Anterior cingulate cortex (tissue), 58 donors: ENCODE measurements at places on chromosomes 3 and 15.
A peak's percentile ranks its signal among the peaks of the same experiment; 100 is the strongest.

DNA sequence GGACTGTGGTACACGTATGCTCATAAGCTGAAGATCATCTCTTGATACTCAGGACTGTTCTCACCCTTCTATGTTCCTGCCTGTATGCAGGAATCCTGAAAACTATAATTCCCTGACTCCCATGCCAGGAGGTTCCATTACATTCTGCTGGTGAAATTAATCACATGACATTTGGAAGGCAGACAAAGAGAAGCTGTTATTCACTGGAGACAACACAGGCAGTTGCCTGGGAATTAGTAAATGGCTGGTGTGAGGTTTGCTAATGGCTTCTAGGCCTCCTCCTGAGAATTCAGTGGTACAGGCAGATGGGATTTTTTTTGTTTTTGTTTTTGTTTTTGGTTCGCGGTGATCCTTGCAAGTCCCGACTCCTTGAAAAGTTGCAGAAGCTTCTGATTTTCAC, 91.4 kb downstream of the CTNNB1 start:
- DNase-seq, result no peak

- no peak for DNase-seq
These were observed 11.5 kb upstream of the MSL2 start for GRCh38 chr3:136207489-136208115.

- no peak for DNase-seq
These were observed 334.9 kb downstream of the TBC1D5 start for GRCh38 chr3:17407576-17407975.

- DNase-seq, result no peak
These were observed 40.8 kb downstream of the KAT2B start for GRCh38 chr3:20080956-20081554.

DNA sequence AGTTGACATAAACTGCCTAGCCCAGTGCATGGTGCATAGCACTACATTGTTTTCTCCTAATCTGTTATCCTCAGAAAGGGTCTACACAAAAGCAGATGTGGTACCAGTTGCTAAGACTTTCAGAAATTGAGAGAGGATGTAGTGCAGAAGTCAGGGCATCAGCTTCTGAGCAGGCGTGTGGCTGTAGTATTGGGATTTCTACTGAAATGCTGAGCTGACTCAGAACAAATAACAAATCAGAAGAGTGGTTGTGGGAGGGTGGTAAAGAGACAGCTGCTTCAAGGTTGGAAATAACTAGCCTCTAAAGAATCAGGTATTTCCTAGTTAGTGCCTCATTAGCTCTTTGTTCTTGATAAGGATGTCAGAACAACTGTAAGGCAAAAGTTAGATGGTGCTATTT, 161.3 kb downstream of the AKAP13 start:
- DNase-seq, result no peak

- no peak for DNase-seq
These were observed 47.2 kb downstream of the SLC12A8 start for GRCh38 chr3:125165189-125165947.

DNA sequence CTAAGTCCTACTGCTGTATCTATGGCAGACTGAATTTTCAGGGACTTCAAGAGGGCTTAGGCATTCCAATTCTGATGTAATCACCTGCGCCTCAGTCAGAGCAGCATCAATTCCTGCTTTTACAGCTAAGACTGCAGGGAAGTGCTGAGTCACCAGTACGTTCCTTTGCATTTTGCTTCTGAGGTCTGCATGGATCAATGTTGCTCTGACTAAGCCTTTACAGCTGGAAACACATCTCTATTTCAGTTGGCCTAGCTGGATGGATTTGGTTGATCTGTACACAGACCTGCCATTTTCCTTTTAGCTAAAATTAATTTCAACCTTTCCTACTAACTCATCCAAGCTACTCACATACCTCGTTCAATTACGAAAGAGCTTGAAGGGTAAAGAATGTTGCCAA, 51.3 kb downstream of the ETV5 start:
- DNase-seq, result no peak

GRCh38 chr3:149151843-149152242, 22.4 kb downstream of the HPS3 start:
- DNase-seq, result no peak

DNA sequence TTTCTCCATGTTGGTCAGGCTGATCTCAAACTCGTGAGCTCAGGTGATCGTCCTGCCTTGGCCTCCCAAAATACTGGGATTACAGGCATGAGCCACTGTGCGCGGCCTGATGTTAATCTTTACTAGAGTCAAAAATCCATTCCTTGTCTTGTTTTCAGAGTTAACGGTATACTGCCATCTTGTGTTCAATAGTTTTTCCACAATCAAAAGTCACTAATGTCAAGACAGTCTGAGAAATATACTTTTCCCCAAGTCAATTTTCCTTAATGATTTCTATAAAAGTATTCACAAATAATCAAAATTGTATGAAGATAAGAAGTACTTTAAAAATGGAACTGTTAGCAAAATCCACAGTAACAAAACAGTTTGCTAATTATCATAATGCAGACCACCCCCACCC, 8.5 kb downstream of the CRBN start:
- no peak for DNase-seq

DNA sequence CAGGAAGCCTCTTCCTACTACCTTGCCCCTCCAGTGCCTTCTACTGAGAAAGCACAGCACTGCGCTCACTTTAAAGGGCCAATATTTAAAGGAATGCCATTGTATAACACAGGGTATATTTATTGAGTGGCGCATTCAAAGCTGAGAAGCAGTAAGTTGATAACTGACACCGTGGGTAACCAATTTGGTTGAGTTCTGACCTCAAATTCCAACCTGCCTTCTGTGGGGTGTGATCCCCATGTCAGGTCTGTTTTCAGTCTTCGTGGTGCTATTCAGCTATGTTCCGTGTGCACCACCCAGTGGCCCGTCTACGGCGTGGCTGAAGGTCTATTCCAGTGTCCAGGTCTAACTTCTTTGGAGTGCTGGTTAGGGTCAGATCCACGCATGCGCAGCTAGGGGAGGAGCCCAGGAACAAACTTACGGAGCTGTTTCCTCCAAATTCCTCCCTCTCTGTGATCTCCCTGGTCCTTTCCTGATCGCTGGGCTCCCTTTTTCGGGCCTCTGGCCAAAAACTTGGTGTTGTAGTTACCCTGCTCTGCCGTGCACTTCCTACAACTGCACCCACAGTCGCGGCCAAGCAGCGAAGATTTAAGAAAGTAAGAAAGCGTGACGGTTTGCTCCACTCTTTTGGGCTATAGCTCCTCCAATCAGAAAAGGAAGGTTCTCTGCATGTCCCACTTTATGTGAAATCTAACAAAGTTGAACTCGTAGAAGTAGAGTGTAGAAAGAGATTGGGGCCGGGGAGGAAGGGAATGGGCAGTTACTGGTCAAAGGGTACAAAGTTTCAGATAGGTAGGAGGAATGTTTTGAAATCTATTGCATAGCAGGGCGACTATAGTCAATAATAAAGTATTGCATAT, 7.7 kb downstream of the LRRC2 start:
- DNase-seq, result peak; percentile 35

- DNase-seq, result no peak
These were observed 493.1 kb downstream of the FHIT start for GRCh38 chr3:60758171-60758570.

DNA sequence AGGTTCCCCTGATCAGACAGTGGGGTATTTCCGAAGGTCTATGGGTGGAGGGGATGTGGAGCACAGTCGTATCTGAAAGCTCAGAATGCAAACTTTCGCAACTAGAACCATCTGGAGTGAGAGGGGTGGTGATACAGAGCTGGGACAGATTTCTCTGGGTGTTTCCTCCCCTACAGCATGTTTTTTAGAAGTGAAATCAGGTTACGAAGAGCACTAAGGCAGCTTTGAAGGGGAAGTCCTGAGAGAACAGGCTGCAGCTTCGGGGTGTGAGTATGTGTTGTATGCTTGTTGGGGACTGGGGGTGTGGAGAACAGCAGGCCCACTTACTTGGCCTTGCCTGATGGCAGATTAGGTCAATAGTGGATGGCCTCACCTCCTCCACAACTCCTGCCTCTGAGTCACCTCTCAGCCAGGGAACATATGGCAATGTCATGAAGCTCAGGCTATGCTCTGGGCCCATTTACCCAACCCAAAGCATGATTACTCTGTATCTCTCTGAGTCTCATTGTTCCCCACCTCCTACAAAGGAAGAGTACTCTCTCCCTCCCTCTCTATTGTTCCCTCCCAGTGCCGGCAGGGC, 107.2 kb upstream of the RASGRP1 start:
- no peak for DNase-seq

DNA sequence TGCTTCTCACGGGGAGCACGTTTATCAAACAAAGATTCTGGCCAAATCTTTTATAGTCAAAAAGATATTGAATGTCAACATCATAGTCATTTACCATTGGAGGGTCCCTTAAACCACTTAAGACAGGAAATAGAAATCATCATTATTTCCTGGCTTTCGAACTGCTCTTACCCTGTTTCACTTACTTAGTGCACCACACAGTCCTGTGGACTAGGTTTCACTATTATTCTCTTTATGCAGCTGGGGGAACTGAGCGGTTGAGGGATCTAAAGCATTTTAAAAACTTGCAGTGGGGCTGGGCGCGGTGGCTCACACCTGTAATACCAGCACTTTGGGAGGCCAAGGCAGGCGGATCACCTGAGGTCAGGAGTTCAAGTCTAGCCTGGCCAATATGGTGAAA, 13.7 kb upstream of the TPRG1 start:
- DNase-seq, result no peak

GRCh38 chr3:48747015-48747615, 30.1 kb upstream of the IP6K2 start:
- DNase-seq, result peak; percentile 31

GRCh38 chr3:71463617-71464016, 119.9 kb downstream of the FOXP1 start:
- DNase-seq, result no peak

- DNase-seq, result no peak
These were observed 353.0 kb downstream of the MAGI1 start for GRCh38 chr3:65685621-65686235.

- no peak for DNase-seq
These were observed 50.3 kb upstream of the PLXND1 start for GRCh38 chr3:129656659-129657247.

GRCh38 chr3:132268956-132269355, 48.3 kb upstream of the ACP3 start:
- DNase-seq, result no peak

GRCh38 chr3:163058031-163058854, 1561.6 kb downstream of the OTOL1 start:
- no peak for DNase-seq

- no peak for DNase-seq
These were observed 3.3 kb upstream of the PSMD2 start for GRCh38 chr3:184295771-184296170.

DNA sequence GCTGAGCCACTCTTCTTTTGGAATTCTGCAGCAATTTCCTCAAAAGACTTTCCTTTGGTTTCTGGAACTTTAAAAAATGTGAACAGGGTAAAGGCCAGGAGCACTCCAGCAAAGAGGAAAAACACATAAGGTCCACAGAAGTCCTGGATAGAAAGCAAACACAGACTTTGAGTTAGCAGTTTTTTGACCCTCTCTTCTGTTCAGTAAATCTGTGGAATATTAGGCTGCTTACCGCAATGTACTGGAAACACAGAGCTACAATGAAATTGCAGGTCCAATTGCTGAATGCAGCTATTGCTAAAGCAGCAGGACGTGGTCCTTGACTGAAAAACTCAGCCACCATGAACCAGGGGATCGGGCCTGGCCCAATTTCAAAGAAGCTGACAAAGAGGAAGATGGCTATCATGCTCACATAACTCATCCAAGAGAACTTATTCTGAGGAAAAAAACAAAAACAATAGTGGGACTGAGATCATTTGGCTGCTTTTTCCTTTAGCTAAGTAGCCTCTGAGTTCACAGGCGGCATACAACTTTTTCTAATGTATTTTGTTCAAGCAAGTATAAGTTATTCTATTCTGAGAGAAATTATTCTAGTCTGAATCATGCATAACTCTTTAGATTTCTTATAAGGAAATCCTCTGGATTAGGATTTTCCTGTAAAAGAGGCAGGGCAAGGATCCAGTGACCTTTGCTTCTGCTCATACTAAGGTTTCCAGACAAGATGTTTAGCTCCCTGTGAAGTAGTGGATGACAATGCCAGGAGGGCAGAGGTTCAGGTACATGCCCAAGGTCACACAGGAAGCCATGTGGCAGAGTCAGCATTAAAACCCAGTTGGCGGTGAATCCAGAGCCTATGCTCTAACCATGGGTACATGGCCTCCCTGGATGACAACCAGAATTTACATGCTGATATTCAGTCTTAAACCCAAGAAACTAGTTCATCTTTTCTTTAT, 28.3 kb downstream of the SLC2A2 start:
- no peak for DNase-seq

GRCh38 chr3:39088456-39088855, 19.0 kb downstream of the GORASP1 start:
- DNase-seq, result no peak

- DNase-seq, result no peak
These were observed 326.5 kb downstream of the SLC9A9 start for GRCh38 chr3:143521803-143522202.

DNA sequence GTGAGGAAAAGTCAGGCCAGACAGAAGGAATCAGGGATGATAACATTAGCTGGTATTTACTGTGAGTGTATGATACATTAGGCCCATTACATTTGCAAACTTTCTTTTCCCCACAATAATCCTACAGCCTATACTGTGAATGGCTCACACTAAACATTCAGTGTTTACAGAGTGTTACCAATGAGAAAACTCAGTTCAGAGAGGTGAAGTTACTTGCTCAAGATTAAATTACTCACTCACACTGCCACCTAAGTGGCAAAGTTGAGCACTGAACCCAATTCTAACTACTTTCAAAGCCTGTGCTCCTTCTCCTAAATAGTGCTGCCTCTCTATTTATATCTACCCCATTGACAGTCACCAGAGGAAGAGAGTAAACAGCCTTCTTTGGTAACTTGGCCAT, 8.5 kb downstream of the XPC start:
- no peak for DNase-seq

- no peak for DNase-seq
These were observed 3.0 kb downstream of the SPINT1 start for GRCh38 chr15:40846841-40847222.

DNA sequence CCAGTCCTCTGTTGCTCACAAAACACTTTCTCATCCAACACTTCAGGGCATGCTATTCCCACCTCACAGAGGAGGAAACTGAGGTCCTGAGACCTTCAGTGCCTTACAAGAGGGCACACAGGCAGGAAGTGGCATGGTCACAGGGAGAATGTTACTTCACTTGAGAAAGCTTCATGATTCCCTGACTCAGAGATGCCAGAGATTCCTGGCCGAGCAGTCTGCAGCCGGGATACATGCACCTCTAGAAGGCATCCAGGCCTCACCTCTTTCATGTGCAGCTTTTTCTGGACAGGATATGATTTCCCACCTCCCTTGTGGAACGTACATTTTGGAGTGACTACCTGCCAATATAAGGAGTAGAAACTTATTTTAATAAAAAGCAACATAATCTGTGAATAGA, 2.8 kb upstream of the SST start:
- DNase-seq, result no peak

GRCh38 chr3:66403323-66403990, 97.4 kb downstream of the LRIG1 start:
- DNase-seq, result no peak

DNA sequence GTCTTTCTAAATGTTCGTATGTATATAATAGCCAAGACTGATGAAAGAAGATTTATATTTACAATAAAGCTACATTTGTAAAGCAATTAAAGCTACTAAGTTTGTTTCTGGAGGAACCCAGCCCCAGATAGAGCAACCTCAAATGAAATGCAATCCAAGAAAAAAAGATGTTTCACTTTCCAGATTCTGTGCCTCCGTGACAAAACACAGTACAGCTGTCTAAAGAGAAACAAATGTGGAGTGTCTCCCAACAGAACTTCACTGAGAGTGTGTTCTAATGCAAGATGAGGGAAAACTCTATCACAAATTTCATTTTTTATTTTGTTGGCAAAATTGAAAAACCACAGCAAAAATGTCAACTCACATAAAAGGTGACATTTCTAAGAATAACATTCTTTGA, 317.0 kb downstream of the OCA2 start:
- DNase-seq, result no peak
